Stimulated activated CD8-positive, alpha-beta memory T cell treated with anti-CD3 and anti-CD28 coated beads, Interleukin-7, amount 100 ng/mL, for 1 hour (primary cell): ENCODE measurements at places on chromosomes 1 and 21.

DNA sequence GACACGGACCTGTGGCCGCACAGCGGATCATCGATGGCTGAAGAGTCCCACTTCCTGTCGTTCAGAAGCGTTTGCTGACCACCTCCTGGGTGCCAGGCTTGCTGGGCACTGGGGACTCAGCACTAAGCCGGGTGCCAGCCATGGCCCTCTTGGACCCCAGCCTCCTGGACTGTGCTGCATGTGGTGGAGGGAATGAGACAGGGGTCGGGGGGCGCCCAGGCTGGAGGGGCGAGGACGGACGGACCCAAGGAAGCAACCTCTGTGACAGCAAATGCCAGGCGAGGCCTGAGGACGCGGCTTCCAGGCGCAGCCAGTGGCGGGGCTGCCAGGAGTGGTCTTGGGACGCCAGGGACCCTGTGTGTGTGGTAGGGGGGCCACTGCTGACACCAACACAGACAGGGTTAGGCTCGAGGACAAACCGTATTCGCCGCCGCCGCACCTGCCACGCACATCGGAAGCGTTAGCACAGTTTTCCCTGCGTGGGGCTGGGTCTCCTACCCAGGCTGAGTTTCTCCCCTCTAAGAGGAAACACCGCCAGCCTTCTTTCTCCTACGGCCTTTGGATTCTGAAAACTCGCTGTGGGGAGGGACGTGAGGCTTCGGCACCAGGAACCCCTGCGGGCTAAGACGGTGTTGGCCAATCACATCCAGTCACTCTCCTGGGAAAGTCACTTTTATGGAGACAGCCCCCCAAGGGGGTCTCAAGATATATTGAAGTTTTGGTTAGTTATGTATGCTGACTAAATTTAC lies 3.1 kb upstream of the MXRA8 start:
- DNase-seq: no peak

DNA sequence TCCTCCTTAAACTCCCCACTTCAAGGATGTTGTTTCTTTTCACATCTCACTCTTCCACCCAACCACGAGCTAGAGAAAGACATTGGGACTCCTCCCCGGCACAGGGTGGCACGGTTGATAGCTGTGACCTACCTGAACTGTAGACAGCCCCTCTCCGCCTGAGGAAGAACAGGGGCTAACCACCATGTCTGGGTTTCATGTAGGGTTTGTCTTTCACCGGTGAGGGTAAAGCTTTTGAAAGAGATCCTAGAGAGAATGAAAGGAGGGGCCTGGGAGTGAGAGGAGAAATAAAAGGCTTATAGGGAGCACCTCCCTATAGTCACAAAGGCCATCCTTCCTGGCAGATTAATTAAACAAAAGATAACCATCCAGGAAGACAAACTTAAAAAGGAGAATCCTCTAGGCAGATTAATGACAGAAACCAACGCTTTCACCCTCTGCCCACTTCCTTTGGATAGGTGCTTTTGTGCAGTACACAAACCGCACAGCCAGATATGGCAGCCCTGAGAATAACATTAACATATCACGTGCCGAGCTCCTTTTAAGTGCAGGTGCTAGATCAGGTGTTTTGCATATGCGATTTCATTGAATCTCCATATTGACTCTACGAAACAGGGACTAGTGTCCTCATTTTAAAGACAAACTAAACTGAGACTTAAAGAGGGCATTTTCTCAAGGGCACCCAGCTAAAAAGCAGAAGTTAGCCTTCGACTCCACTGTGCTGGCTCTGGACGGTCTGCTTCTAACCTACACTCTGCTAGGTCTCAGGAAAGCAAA lies 178.1 kb upstream of the RUNX1 start:
- DNase-seq: no peak

GRCh38 chr1:85340427-85340826 lies 64.0 kb upstream of the BCL10 start:
- no peak for DNase-seq

- no peak for DNase-seq
Observed at GRCh38 chr1:36149973-36150295, 648 bp upstream of the TRAPPC3 start.

DNA sequence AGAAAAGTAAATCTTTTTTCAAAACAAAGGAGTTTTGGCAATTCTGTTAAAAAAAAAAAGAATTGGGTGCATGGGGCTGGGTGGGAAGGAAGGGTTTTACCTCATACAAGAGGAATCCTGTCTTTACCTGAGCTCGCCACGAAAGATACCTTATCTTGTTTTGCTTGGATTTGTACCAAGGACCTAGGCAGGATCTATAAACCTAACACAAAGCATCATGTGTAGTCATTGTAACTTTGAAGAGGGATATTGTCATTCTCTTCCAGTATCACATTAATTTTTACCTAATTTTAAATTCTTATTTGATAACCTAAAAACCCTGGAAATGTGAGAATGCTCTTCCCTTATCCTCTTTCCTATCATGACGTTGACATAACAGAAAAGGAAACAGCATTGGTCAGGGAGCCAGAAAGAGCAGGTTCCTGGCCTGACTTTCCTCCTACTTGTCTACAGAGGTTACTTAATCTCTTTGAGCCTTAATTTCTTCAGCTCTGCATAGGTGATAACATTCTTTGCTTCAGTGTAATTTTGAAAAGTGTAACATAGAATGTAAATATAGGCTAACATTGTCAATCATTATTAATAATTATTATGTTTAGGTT lies 4.0 kb upstream of the LAMC1 start:
- no peak for DNase-seq

DNA sequence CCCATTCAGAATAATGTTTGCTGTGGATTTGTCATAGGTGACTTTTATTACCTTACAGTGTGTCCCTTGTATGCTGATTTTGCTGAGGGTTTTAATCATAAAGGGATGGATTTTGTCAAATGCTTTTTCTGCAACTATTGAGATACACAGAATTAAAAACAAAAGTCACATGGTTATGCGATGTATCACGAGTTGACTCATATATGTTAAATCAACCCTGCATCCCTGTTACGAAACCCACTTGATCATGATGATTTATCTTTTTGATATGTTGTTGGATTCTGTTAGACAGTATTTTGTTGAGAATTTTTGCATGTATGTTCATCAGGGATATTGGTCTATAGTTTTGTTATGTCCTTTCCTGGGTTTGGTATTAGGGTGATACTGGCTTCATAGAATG lies 10.7 kb upstream of the OR2T34 start:
- no peak for DNase-seq

GRCh38 chr1:38533772-38534472 lies 325.6 kb downstream of the RRAGC start:
- DNase-seq: no peak

DNA sequence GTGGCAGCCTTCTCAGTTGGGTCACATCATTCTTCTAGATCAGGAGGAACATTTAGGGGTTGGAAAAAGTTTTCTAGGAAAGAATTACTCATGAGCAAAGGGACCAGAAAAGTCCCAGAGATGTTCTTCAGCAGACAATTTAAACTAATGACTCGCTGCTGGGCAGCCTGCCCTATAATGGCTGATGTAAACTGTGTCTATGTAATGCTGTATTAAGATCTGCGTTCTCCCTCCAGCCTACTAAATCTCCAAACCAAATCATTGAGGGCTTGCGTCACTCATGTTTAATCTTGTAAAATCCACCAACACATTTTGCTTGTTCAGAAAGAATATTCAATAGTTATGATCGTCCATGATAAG lies 92.1 kb downstream of the LRRC8C start:
- no peak for DNase-seq

- DNase-seq: no peak
Observed at GRCh38 chr1:81867235-81867634, 66.5 kb downstream of the ADGRL2 start.
